ENCODE measurements at places on chromosomes 3 and 15.

DNA sequence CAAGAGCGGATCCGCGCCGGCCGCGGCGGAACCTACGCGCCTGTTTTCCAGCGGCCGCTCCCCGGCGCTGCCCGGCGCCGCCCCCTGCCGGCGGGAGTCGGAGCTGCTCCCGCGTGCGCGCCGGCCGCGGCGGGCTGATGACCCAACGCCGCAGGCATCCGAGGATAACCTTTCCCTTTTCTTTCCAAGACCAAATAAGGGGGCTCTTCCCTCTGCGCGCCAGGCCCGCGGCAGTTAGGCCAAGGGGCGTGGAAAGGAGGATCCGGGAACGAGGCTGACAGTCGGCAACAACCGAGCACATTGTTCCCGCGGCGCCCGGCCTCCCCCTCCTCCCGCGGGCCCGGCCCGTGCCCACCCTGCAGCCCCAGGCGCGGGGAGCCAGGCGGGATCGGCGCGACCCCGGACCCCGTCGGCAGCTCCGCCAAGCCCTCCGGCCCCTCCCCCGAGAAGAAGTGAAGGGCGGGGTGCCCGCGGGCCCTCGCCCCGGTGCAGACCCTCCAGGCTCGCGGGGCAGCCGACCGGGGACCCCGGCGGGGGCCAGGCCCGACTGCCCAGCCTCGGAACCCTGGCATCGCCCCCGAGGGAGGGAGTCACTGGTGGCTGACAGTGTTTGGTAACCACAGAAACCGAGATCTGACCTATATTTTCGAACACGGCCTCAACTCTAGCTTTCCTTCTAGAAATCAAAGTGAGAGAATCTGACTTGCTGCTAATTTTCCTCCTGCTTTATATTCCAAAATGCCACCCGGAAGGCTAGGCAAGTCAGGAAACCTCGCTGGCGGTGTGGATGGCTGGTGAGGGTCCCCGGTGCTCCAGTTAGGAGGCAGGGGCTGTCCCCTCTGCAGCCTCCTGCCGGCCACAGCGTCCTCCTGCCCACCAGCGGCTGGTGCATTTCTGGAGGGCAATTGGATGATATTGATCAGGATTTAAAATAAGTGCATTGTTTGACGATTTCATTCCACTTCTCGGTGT, 45.6 kb upstream of the SYNM start:
- DNase-seq, result peak; percentile 36

- no peak for DNase-seq
Measured at GRCh38 chr3:126956866-126957650, 25.9 kb upstream of the PLXNA1 start.

DNA sequence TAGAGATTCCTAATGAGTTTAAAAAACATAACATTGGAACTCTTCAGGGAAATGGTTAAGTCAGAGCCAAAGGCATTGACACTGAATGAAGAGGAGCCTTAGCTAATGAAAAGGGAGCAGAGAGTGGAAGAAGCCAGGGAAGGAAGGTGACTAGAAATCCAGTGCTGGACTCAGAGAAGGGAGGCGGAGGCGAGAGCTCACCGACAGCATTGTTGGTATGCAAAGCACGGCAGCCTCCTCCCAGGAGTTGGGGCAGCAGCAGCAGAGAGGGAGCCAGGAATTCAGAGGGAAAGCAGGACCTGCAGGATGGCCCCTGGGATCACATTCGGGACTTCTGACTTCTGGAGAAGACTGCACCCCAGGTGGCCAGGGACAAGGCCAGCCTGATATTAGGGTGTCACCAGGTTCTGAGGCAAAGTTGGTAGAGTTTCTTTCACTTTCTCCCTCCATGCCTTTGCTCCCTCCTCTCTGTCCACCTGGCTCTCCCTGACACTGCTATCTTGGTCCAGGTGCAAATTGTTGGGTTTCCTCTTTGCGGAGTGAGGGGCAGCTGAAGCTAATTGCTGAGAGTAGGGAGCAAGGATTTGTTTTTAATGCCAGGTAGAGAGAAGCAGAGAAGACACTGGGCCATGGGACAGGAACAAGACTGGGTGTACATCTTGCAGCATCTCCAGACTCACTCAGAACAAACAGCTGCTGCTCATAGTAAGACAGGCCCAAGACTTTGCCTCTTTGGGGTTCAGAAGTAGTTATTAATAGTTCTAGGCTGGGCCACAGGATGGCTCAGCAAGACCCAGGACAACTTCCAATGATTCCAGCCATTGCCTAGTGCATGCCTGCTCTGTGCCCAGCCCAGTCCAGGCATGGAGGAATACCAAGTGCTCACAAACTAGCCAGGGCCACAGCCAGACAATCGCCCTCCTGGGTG, 157.9 kb downstream of the TLE3 start:
- DNase-seq, result no peak

DNA sequence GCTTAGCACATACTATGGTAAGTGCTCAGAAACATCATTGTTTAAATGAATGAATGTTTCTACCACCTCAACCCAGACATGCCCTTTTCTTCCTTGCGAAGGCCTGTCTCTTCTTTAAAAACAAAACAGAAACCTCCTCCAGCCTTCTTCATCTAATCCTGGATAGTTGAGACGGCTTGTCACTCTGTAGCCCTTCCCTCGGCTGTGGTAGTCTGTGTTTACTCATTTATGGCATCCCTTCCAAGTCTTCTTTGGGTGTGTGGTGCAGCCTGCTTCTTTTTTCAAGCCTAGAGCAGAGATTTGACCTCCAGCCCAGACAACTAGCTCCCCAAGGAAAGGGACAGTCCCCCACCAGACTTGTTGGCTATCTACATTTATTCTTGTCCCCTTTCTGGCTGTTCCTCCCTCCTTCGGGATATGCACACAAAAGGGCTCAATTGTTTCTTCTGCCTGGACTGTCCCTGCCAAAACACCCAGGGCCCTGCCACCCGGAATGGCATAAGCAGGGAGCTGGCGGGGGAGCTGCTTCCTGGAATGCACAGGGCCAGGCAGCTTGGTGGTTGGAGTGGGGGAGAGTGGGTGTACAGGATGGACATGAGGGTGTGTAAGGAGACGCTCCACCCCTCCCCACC, 67.8 kb downstream of the ITGA11 start:
- DNase-seq, result no peak

GRCh38 chr15:50808728-50809127, 43.2 kb upstream of the SPPL2A start:
- DNase-seq, result no peak

DNA sequence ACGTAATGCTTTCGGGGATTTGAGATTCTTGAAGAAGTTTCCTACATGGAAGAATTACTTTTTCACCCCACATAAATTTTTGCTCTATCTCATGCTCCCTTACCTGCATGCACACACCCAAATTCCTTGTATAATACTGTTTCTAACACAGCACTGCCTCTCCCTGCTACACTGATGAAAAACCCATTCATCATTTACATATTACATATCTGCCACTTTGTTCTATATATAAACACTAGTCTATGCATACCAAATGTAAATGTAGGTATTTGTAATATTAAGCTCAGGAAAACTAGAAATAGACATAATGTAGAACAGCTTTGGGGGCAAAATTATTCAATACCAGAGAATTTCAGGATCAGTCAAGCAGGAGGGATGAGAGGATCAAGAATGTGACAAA, 182.6 kb upstream of the SEMA6D start:
- DNase-seq, result no peak

GRCh38 chr3:151818361-151818760, 4.4 kb downstream of the AADAC start:
- no peak for DNase-seq

Measured in CD4-positive, alpha-beta T cell treated with Interleukin-10 for 1 hour (primary cell).